ENCODE measurements at places on chromosomes 16 and 17.

DNA sequence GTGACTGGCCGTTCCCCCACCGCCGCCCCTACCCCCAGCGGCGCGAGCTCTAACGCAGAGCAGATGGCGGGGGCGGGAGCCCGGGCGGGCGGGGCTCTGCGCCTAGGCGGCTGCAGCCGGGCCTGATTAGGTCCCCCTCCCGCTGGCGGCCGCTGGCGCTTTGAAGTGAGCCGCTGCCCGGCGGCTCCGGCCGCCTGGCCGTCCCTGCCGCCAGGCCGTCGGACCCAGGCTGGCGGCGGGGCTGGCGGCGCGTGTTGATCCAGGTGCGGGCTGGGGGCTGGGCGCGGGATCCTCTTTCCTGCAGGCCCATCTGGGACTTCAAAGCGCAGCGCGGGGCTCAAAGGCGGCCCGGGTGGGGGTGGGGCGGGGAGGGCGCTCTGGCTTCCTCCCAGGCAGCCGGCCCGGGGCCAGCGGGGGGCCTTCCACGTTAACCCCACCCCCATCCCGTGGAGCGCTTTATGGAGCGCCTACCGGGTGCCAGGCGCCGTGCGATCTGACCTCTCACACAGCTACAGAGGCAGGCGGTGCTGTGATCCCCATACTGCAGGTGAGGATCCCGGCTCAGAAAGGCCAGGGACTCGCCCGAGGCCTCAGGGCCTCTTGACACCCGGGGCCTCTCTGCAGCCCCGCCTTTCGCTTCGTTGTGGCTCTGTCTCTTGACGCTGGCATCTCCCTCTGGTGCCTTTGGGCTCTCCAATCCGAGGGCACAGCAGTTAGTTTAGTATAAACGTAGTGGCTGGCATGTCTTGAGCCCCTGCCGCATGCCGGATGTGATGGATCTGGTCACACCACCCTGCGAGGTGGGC lies 80.0 kb upstream of the NKD1 start:
- no peak for DNase-seq

- no peak for DNase-seq
Measured at GRCh38 chr17:40084477-40084876, 15.9 kb downstream of the NR1D1 start.

- no peak for DNase-seq
Measured at GRCh38 chr16:68737730-68738629, 888 bp downstream of the CDH1 start.

DNA sequence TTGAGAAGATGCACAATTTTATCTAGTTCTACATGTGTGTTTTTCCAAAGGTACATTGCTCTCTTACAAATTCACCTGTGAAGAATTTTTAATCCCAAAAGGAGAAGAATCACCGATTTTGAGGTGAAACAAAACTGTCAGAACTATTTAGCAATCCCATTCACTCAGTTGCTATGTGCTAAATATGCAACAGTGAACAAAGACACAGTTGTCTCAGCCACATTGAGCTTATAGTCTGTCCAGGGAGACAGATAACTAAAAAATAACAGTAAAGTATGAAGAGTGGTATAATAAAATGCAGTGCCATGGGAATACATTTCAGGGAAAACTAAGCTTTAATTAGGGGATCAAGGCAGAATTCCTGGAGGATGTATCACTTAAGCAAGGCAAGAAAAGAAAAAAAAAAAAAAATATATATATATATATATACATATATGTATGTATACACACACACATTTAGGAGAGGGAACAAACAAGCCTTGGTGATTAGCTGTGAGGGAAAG lies 110.4 kb downstream of the SPAG9 start:
- no peak for DNase-seq

DNA sequence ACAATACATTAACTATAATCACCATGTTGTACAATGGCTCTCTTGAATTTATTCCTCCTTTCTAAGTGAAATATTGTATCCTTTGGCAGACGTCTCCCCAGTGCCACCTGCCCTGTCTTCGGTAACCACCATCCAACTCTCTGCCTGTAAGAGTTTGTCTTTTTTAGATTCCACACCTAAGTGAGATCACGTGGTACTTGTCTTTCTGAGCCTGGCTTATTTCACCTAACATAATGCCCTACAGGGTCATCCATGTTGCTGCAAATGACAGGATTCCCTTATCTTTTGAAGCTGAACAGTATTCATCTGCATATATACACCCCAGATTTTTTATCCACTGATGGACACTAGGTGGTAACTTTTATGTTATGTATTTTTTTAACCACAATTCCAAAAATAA lies 24.2 kb downstream of the ORC6 start:
- DNase-seq: no peak

DNA sequence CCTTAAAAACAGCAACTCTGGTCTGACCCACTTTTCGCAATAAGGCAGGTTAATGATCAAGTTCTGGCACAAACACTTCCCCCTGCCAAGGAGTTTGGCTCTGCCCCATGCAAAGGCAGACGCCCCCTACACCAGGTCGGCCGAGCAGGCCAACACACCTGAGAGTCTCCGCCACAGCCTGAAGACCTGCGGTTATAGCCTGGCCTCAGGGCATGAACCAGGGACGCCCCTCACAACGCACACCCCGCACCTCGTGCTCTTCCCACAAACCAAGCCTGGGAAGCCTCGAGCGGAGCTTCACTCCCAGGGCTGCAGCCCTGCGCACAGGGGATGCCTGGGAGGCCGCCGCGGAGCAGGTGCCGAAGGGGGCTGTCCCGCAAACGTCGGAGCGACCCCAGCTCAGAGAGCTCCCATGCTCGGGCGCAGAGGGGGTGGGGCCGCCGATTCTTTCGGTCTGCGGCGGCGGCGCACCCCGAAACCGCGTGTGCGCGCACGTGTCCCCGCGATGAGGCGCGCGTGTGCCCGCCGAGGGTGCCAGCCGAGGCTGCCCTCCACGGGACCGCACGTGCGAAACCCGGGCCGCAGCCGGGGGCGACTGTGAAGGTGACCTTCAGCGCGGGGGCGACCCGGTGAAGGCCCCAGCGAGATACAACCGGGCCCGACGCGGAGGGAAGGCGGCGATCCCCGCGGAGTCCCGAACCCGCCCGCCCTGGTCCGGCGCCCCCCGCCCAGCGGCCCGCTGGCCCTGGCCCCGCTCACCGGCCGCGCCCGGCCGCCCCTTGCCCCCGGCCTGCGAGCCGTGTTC lies 559 bp downstream of the CLUH start:
- DNase-seq: no peak

DNA sequence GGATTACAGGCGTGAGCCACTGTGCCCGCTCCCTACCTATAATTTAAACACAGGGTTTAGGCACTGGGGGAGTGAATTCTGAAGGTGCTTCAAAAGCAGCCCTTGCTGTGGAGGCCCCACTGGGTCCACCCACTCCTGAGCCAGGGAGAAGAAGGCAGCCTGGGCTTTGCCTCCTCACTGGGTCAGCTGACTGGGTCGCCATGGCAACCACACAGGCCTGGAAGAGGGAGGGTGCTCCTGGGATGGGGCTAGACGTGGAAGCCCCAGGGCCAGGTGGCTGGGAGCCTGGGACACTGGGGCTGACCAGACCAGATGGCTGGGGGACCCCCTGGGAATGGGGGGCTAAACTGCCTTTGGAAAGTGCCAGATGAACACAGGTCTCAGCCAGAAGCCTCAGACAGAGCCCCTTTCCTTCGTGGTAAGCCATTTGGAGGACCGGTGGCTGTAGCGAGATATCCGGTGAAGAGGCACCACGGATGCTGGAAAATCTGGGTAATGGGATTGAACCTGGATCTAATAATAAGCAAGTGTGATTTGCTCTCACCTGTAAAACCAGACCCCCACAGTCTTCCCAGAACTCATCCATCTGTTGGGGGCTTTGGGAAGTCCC lies 32.9 kb downstream of the TRARG1 start:
- DNase-seq: no peak

- DNase-seq: no peak
Measured at GRCh38 chr16:50354629-50355456, 13.9 kb downstream of the BRD7 start.

GRCh38 chr17:43733956-43734355 lies 24.6 kb downstream of the SOST start:
- no peak for DNase-seq

- no peak for DNase-seq
Measured at GRCh38 chr17:10019941-10020451, 114.9 kb upstream of the RCVRN start.

GRCh38 chr16:88510091-88510994 lies 57.3 kb downstream of the ZFPM1 start:
- DNase-seq: no peak

DNA sequence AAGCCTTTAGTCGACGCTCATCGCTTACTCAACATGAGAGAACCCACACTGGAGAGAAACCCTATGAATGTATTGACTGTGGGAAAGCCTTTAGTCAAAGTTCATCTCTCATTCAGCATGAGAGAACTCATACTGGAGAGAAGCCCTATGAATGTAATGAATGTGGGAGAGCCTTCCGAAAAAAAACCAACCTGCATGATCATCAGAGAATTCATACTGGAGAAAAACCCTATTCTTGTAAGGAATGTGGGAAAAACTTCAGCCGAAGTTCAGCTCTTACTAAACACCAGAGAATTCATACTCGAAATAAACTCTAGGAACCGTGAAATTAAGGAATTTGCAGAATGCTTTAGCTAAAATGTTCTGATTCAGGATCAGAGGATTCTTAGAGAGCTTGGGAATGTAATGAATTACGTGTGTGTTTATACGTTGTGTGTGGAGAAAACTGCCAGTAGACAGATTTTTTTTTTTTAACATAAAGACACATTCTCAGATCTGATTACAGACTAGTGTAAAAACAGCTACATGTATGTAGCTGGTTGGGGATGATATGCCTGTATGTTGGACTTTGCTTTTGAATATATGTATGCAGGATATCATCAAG lies 25.4 kb downstream of the ZFP90 start:
- DNase-seq: no peak

DNA sequence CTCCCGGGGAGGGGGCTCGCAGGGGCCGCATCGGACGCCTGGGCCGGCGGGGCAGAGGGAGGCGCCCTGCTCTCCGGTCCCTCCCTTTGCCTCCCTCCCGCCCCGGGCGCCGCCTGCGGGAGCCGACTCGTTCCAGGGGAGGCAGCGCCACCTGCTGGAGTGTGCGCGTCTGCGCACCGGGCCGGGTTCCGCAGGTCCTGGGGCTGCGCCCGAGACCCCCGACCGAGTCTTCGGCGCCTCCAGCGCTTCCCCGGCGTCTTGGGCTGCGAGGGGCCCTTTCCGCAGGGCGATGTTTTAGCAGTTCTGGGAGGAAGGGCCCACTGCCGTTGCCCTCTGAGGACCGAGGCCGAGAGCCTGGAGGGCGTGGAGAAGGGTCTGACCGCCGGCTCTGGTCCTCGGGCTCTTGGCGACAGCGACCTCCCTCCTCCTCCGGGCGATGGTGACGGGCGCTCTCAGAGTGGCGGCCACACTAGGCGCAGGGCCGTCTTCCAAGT lies 106.3 kb downstream of the SEC14L1 start:
- peak; percentile 76 for DNase-seq

DNA sequence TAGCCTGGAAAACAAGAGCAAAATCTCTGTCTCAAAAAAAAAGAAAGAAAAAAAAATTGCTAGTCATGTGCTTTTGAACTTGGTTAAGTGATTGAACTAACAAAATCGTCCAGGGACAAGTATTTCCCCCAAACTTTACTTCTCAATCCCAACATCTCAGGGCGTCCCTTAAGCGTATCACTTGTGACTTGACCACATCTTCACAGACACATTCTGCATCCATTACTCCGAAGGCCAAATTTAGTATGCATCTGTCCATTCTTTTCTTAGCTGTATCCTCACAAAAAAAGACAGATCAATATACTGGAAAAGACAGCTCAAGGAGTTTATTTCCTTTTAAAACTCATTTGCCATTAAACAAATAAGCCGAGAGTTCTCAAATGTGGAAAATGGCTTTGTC lies 5.9 kb upstream of the JPT1 start:
- DNase-seq: no peak

DNA sequence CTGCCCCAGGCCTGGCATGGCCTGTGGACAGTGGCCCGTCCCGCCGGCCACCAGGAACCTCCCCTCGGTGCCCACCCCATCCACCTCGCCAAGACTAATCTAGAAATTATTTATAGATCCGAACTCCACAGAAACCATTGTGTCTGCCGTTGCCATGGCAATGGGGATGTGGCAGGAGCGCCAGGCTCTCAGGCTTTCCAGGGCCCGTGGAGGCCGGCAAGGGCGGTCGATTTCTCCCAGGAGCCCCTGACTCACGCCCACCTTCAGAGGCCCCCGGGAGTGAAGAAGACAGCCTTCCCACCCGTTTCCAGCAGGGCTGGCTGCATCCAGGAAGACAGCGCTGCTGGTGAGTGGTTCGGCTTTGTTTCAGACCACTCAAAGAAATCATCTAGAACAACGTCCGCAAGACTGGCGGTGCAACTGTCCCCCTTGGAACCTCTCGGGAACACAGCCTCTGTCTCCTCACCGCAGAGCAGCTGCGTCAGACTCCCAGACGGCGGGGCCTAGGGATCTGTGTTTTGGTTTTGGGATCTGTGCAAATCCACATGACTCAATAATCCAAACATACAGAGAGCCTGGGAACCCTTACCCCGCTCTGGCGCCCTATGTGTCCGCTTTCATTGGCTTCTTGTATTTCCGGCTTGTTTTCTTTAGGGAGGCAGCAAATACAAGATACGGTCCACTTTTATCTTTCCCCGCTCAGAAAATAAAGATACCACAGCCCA lies 48.5 kb upstream of the ZCCHC14 start:
- no peak for DNase-seq

GRCh38 chr17:11712456-11712855 lies 114.2 kb downstream of the DNAH9 start:
- DNase-seq: no peak

GRCh38 chr17:1617620-1618174 lies 10.9 kb downstream of the SLC43A2 start:
- DNase-seq: no peak

DNA sequence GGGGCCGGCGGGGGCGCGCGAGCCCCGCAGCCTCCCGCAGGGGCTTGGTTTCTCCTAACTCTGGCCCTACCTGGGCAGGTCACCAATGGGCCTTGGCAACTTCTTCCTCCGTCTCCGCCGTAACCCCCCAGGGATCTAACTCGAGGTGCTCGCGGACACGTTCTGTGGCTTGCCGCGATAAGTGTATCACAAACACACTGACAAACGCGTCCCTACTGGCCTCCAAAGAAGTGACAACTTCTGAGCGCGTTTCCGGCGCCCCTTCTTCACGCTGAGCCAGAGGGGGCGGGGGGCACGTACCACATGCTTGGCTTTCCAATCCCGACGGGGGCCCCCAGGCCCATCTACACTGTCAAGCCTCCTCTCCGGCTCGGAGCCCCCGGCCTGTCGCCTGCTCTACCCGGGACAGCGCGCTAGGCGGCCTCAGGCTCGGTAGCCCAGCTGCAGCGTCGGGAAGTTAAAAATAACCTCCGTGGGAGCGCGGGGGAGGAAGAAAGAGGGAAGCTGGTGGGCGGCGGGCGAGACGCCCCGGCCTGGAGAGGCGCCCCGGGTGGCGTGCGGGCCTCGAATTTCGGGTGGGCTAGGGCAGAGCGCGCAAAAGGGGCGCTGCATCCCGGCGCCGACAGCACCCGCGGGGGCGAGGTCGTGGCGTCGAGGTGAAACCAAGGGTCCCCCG lies 725 bp upstream of the SPHK1 start:
- no peak for DNase-seq

All from activated T-helper 1 cell treated with Interleukin-2 at 50 U/mL for 16 hours (primary cell).